ENCODE measurements at places on chromosomes 2 and 18. TPM values are rescaled to one million over a fixed set of nuclear protein-coding genes. Genes with fewer than 3 reads are reported as not detected.

The ZNF2 gene
- 7.4 TPM for total RNA-seq

The GLB1L gene
- 3.7 TPM for total RNA-seq

The ST8SIA3 gene
- not detected for total RNA-seq

The MCEE gene
- 6.1 TPM for total RNA-seq
